ENCODE measurements at places on chromosomes 6 and 20.

GRCh38 chr6:14095437-14095836 lies 22.1 kb upstream of the CD83 start:
- DNase-seq: no peak

DNA sequence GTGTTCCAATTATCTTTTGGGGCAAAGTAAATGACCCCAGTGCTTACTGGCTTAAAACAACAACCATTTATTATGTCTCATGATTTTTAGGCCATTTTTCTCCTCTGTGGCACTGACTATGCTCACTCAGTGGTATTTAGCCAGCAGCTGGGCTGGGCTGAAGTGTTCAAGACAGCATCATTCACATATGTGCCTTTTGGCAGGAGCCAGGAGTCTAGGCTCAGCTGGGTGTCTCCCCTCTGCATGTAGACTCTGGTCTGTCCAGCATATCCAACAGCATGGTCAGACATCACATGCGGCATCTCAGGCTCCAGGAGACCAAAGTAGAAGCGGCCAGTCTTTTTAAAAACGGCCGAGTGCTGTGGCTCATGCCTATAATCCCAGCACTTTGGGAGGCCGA lies 120.3 kb upstream of the TOP1 start:
- DNase-seq: no peak

GRCh38 chr6:13709689-13710551 lies 1.7 kb downstream of the RANBP9 start:
- no peak for DNase-seq

GRCh38 chr6:149246691-149247384 lies 70.7 kb upstream of the TAB2 start:
- no peak for DNase-seq

GRCh38 chr6:45532721-45533210 lies 155.0 kb upstream of the SUPT3H start:
- DNase-seq: no peak

- DNase-seq: no peak
Measured at GRCh38 chr6:117504478-117505144, 22.1 kb downstream of the DCBLD1 start.

- DNase-seq: no peak
Measured at GRCh38 chr20:47263080-47263464, 93.4 kb downstream of the ZMYND8 start.

DNA sequence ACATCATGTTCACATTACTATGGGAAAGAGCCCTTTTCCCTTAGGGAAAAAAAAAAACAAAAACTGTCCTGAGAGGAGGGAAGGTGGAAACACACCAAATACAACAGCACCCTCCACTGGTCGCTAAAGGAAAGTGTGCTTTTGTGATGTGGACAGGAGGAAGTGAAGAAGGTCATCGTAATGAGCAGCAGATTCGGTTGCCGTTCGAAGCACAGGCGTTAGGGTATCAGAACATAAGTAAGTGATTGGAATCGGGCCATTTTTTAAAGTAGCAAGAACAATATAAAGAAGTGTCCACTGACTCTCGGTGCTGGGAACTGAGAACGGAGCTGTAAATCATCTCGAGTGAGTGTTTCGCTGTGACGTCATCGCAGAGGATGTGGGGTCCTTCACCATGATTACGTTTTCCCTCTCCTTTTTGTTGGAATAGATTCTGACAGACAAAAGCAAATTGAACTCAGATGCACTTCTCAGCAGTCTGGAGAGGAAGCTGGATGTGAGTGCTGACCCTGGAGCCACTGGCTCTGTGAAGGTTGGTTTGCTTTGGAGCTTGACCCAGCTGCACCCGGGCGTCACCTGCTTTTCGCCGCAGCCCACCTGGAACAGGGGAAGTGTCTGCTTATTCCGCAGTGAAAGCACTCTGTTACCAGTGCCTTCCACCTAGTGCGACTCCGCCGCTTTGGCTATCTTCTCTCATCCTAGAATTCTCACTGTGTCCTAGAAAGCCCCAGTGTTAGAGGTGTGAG lies 203.6 kb upstream of the GMDS start:
- DNase-seq: no peak

- no peak for DNase-seq
Measured at GRCh38 chr6:112018619-112019416, 35.1 kb upstream of the CCN6 start.

DNA sequence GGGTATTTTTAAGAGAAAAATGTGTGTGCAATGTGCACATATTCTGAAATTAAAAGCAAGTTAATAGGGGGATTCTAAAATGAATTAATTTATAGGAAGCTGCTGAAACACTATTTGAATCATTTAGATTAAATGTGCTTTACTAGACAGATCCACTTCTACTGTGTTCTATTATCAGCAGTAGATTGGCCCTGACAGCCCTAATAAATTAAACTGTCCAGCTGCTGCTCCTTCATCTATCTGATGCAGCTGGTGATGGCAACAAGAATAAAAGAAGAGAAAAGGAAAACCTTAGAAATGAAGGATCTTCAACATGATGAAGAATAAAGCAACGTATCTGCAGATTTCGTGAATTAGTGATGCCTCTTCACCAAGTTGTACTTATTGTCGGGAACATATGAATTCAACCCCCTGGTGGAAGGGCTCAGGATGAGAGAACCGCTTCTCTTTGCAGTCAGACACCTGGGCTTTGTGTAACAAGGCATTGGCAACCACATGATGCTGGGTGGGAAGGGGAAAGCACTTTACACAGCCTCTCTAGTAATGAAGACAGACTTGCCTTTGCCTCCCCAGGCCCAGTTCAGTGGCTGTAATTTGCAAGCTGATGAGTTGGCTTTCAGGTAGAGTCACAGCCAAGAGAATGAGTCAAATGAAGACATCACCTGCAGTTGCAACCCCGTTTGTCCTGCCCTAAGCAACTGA lies 94.4 kb downstream of the LAMP5 start:
- no peak for DNase-seq

- no peak for DNase-seq
Measured at GRCh38 chr6:50602292-50602691, 111.0 kb upstream of the TFAP2D start.

- DNase-seq: no peak
Measured at GRCh38 chr20:7858734-7859250, 81.5 kb downstream of the HAO1 start.

DNA sequence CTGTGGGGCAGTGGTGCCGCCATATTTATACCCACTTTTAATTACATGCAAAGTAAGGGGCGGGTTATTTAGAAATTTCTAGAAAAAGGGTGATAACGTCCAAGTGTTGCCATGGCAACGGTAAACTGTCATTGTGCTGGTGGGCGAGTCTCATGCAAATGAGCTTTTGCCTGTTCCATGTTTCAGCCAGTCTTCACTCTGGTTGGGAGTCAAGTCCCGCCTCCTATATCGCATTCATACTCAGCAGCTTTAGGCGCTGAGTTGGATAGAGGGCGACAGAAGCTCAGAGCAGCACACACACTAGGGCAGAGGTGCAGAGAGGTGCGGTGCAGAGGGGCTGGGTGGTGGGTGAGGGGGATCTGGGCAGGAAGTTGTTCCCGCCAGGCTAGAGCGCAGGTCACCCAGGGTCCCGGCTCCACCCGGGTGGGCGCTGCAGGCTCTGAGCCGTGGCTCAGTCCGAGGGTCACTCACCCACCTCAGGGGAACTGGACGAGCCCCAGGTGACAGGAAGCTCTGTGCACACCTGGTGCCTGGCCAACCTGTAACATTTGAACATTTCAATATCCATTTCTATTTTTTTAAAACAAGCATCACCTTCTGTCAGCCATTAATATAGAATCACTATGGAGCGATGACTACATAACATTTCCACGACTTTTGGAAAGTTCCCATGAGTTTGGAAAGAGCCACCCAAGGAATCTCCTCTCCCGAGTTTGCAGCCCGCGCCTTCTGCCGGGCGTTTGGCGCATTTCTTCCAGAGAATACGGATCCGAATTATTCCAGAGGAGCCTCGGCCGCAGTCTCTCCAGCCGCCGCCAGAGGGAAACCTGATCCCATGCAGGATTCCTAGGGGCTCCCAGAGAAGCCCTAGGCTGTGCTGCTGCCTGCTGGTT lies 89.1 kb upstream of the PHACTR3 start:
- no peak for DNase-seq

DNA sequence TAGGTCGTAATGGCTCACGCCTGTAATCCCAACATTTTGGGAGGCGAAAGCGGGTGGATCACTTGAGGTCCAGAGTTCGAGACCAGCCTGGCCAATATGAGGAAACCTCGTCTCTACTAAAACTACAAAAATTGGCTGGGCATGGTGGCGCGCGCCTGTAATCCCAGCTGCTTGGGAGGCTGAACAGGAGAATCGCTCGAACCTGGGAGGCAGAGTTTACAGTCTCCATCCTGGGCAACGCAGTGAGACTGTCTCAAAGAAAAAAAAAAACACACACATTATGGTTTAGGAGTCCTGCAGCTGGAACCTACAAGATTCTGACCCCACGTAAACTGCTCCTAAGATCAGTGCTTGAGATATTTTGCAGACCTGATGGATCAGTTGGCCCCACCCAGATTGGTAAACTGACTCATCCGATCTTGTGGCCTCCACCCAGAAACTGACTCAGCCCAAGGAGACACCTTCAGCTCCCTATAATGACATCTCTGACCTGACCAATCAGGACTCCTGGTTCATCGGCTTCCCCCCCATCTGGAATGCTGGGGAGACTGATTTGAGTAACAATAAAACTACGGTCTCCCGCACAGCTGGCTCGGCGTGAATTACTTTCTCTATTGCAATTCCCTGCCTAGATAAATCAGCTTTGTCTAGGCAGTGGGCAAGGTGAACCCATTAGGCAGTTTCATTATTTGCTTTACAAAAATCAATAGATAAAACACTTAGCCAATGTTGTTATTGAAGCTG lies 96.2 kb upstream of the BTN3A2 start:
- DNase-seq: no peak

GRCh38 chr6:104858642-104859041 lies 1.1 kb downstream of the HACE1 start:
- DNase-seq: no peak

GRCh38 chr20:47304287-47304686 lies 52.2 kb downstream of the ZMYND8 start:
- no peak for DNase-seq

GRCh38 chr6:97059473-97059872 lies 134.9 kb downstream of the KLHL32 start:
- DNase-seq: no peak

Measured in activated T-helper 1 cell treated with Interleukin-2 at 50 U/mL for 16 hours (primary cell).